Amniotic epithelial cell (primary cell): ENCODE measurements at places on chromosomes 3 and 15.

- DNase-seq = no peak
Observed at GRCh38 chr3:129095285-129095684, 26.3 kb downstream of the RAB43 start.

DNA sequence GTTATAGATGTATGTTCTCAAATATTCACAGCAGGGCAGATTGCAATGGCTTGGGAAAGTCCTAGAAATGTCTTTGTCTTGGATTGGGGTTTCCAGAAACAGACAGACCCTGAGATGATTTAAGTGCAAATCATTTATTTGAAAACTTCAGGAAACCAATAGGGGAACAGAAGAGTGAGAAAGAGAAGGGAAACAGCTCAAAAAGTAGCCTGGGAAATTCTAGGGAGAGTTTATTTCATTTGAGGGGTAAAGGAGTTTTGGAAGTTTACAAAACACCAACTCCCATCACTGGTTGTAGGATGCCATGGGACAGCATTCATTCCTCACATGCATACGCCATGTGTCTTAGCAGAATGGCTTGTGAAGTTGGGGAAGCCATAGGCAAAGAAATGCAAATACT, 32.3 kb upstream of the PTX3 start:
- no peak for DNase-seq

- peak; percentile 37 for DNase-seq
Observed at GRCh38 chr15:89430530-89431341, 65.6 kb downstream of the RHCG start.

DNA sequence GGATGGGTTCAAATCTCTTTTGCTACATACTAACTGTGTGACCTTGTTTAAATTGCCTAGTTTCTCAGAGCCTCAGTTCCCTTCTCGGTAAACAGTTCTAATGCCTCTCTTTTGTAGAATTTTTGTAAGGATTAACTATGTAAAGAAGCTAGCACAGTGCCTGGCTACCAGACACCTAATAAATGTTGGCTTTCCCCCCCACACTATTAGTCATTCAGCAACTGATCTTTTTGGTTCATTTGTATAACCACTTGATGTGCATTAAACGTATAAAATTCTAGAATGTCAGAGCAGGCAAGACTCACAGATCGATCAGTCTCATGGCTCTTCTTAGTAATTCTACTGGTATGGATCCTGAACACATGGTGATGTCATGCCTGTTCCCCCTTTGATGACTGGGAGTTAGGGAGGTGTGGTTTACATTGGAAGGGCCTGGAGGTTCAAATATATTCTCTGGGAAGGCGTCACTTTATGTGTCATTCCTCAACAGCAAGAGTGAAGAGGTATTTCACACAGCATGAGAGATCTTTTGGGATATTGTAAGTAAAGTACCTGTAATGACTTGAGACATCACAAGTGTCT, 6.5 kb downstream of the TAGLN3 start:
- no peak for DNase-seq

GRCh38 chr15:89132611-89133507, 44.6 kb downstream of the ABHD2 start:
- DNase-seq = no peak

DNA sequence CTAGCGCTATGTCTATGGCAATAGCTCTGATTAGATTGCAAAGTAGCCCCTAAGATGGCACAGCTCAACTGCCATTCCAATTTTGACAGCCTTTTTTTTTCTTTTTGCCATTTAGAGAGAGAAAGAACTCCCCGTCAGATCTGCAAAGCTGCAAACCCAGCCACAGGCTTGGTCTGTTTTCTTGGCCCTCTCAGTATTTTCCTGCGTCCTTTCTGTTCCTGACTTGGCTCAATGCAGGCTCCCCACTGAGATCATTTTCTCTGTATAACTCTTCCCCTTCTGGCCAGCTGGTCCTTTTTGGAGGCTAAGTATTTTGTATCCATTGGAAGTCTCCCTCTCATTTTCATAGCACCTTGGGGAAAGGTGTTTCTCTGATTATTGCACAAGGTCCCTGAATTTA, 386.7 kb downstream of the UNC13C start:
- no peak for DNase-seq

GRCh38 chr15:39140060-39140604, 440.7 kb upstream of the THBS1 start:
- peak; percentile 94 for DNase-seq

DNA sequence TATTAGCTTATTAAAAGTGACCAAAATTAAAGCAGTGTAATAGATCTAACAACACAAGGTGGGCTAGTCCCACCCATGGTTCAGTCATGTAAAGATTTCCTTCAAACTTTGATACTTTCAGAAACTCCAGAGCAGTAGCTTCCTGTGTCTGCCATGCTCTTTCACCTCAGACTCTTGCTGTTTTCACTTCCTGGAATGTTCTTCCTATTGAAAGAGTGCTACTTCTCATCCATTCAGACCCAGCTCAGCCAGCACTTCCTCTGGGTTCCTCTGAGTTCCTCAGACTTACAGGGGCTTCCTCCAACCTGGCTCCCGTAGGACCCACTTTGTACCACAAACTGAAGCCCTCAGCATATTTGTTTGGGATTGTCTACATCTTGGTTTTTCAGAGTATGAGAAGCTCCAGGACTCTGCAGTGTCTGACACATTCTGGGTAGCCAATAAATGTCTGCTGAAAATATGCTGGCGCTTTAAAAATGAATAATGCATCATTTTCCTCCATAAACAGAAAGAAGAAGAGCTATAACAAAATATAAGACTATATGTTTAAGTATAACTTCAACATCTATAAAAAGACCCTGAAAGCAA, 18.0 kb downstream of the NCEH1 start:
- no peak for DNase-seq

DNA sequence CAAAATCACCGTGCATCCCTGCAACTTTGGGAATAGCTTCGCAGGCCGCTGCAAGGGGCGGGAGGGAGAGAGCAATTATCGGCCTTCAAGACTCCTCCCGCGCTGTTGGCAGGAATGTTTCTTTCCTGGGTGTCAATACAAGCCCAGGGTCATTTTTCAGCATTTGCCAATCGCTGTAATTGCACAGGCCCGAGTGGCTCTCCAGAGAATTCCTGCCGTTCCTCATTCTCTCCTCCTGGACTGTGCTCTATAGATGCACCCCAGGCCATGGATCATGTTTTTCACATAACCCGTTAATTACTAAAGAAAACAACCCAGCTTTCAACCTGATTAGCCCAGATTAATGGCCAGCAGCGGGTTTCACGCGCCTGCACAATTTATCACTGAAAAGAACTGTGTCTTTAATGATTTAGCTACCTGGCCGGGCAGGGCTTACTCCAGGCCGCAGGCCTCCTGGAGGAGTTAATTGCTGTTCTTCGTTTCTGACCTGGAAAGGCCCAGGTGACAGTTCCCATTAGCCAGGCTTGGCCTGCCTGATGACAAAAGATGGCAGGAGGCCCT, 144.3 kb downstream of the OPA1 start:
- DNase-seq = no peak

DNA sequence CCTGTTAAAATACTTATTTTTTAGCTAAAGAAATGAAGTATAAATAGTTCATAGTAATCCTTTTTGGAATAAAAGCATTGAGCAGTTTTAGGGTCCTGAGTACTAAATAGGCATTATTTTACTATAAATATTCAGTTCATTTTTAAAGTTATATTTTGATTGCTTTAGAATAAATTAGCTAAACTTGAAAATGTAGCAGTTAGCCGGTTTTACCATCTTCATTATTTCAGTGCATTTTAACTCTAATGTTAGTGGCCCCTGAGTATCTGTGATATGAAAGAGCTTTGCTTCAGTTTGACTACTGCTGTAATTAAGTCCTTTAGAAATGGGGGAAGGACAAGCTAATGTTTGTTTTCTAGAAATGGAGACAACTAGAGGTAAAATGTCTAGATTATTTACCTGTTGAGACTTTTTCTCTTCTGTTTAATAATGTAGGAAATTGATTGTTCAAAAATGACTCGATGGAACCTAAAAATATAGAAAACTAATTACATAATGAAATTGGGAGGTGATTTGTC, 3.6 kb downstream of the SMC4 start:
- no peak for DNase-seq

DNA sequence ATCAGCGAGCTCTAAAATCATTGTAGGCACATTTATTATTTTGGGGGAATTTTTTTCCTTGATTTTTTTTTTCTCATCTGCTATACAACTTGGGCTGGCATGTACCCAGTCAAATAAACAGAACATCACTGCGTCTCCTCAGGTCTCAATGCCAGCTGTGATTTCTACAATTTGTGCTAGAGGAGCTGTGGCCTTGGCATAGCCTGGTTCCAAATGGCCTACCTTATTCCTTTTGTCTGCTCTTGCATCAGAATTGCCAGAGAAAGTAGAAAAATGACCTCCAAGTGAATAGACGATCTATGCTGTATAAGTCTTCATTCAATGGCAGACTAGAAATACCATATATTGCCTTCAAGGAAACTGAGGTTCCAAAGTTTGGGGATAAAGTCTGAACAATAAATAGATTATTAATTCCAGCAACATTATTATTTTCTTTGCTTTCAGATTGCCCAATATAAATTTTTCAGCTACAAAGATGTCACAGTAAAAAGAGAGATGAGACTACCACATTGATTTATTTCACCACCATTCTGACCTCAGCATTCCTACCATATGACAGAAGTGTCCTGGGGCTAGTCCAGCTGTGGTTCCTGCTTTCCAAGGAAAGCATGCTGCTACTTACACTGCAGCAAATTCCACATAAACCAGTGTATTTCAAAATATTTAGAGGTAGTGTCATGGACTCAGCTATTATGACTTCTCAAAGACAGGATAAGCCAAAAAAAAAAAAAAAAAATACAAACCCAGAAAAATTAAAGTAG, 493.9 kb upstream of the ZNF385D start:
- DNase-seq = peak; percentile 80

GRCh38 chr3:95424279-95424678, 1361.4 kb downstream of the NSUN3 start:
- DNase-seq = no peak

DNA sequence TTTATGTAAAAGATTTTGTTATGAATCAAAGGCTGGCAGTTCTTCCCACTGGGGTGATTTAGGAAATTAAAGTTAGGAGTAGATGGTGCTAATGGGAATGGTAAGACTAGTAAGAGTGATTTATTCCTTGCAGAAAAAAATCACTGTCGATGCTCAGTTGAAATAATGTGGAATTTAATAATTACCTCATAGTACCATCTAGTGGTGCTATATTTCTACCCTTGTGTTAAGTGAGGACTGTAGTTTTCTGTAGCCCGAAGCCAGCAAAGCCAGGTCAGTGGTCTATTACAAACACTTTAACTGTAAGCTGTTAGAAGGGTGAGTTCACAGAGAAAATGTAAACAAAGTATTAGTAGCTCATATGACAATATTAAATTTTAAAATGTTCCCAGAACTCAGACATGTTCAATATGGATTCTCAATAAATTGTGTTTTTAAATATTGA, 39.5 kb upstream of the GOLGA8J start:
- DNase-seq = peak; percentile 65

- no peak for DNase-seq
Observed at GRCh38 chr3:25611193-25611592, 53.5 kb downstream of the TOP2B start.
